ENCODE measurements at places on chromosomes 13 and 19.

- DNase-seq, result no peak
Observed at GRCh38 chr19:718991-719512, 10.3 kb downstream of the PALM start.

- DNase-seq, result no peak
Observed at GRCh38 chr13:39110518-39111097, 72.4 kb downstream of the NHLRC3 start.

- DNase-seq, result peak; percentile 37
Observed at GRCh38 chr19:15331419-15332310, 674 bp downstream of the BRD4 start.

DNA sequence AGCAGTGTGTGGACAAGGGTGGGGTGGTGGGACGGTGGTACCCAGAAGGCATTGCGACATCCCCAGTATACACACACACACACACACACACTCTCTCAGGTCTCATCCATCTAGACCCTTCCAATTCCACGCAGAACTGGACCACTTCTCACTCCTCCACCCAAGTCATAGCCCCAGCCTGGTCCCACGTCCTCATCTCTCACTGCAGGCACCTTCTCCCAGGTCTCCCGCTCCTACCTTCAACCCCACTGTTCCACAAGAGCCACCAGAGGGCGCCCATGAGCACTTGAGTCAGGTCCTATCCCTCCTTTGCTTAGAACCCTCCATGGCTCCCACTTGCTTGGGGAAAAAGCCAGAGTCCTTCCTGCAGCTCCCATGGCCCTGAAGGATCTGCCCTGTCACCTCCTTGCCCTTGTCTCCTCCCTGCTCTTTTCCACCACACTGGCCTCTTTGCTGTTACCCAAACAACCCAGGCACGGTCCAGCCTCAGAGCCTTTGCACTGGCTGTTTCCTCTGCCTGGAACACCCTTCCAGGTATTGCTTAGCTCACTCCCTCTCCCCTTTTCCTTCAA lies 62.6 kb downstream of the IER2 start:
- DNase-seq, result no peak

DNA sequence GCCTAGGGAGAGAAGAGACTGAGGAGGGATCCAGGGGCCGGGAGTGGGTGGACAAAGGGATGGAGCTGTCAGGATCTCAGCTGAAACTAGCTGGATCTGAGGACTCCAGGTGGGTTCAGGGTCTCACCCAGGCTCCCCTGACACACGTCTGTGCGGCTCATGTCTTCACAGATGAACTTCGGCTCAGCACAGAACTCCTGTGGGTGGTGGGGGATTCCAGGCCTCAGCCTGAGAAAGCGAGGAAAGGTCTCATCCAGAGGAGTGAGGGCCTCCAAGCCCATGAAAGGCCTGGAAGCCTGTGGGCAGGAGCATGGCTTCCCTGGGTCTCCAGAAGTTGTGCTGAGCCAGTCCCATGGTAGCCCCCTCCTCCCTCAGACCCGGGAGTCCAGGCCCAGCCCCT lies 1.4 kb downstream of the CAPN12 start:
- DNase-seq, result no peak

- DNase-seq, result no peak
Observed at GRCh38 chr13:41765020-41765419, 195.9 kb downstream of the VWA8 start.

DNA sequence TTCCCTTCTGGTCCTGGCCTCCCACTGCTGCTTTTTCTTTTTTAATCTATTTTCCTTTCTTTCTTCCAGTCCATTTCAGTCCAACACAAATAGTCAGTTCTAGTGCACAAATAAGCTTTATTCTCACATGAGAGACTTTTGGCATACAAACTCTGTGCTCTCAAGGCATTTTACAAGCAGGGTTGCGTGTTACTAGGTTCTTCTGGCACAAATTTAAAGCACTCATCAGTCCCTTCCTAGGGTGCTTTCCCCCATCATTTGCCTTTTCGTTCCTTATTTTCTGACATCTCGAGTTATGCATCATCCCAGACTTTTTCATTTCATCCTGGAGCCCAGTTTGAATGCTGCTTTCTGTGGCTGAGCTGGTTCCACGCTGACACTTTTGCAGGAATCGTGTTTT lies 29.8 kb upstream of the IL17D start:
- DNase-seq, result no peak

GRCh38 chr19:9871626-9872338 lies 36.7 kb downstream of the PIN1 start:
- DNase-seq, result no peak

DNA sequence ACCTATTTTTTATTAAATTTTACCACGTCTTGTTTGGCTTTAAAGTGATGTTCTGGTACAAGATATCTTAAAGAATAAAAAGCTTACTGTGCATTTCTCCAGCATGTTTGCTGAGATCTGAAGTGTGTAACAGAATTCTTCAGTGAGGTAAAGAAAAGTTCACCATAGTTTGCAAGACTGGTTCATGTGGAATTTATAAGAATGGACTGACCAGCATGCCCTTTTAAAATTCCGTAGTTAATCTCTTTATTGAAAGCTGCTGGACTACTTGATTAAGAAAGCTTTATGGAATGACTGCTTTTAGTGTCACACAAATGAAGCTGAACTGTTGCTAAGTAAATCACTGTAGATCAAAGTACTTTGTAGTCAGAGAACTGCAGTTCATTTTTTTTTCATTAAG lies 119.2 kb downstream of the GPC6 start:
- DNase-seq, result no peak

DNA sequence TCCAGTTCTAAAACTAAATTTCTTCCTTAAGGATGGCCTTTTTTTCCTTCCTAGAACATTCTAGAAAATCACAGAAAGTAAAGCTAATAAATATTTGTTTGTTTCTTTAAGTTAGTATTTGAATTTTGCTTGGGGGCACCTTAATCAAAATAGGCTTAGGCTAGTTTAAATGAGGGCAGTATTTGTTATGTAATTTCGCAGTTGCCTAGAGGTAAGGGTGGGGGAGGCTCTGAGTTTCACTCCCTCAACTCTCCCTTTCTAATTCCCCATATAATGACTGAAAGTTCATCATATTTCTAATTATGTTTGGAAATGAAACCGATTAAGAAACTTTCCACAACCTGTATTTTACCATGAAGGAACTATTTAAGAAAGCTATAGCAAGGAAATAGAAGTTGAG lies 40.6 kb downstream of the PCDH17 start:
- DNase-seq, result no peak

GRCh38 chr13:62357887-62358645 lies 942.4 kb upstream of the PCDH20 start:
- DNase-seq, result peak; percentile 2

- no peak for DNase-seq
Observed at GRCh38 chr19:49565261-49565660, 15.1 kb downstream of the NOSIP start.

DNA sequence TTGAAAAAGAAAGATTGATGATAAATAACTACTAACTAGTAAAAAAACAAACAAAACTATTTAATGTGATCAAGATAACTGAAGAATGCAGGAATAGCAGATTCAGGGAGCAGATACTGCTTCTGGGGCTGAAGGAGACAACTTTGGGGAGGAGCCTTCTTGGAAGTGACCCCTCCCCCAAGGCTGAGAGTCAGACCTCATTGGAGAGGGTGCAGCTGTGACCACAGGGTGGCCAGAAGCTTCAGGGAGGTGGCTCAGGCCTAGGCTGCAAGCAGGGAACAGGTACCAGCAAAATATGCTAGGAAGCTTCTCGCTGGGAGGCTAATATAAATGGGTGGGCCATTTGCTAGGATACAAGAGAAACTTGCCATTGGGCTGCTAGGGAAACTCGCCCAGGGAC lies 149.9 kb downstream of the MYO16 start:
- no peak for DNase-seq

DNA sequence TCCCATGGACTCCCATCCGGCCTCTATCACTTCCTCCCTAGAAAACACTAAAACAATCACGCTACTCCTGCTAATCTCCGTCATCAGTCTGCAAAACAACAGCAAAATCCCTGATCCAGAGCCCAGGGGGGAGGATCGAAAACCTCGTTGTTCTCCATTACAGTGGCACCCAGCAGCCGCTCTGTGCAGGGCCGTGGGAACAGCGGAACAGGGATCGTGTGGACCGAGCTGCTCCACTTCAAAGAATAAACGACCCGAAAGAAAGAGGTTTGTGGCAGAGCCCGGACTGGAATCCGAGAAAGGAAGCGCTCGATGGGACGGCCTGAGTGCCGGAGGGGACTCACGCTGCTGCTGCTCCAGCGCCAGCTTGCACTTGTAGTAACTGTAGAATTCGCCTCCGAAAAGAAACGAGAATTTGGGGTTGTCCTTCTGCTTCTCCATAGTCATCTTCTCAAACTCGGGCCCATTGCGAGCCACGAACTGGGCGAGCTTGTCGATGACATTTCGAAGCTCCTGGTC lies 652 bp downstream of the CHERP start:
- no peak for DNase-seq

GRCh38 chr19:52601025-52601973 lies 31.2 kb downstream of the ZNF701 start:
- DNase-seq, result peak; percentile 78

GRCh38 chr19:46082728-46083050 lies 41.8 kb downstream of the IGFL3 start:
- no peak for DNase-seq

DNA sequence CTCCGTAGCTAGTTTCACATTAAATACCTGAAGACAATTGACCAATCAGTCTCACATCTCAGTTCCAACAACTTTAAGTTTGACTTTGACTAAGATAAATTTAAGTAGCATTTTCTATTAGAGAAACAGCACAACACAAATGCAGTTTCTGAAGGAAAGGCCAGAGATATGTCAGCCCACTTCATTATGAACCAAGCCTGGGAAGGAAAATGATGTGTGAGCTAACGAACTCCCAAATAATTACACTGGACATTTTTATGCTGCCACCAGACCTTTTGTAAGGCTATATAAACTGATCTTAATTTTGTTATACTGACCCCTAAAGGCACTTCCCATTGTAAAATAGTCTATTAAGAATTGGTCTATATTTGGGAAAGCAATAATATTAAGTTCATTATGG lies 57.9 kb upstream of the DACH1 start:
- no peak for DNase-seq

- DNase-seq, result no peak
Observed at GRCh38 chr13:114007566-114007965, 33.7 kb upstream of the C13orf46 start.

DNA sequence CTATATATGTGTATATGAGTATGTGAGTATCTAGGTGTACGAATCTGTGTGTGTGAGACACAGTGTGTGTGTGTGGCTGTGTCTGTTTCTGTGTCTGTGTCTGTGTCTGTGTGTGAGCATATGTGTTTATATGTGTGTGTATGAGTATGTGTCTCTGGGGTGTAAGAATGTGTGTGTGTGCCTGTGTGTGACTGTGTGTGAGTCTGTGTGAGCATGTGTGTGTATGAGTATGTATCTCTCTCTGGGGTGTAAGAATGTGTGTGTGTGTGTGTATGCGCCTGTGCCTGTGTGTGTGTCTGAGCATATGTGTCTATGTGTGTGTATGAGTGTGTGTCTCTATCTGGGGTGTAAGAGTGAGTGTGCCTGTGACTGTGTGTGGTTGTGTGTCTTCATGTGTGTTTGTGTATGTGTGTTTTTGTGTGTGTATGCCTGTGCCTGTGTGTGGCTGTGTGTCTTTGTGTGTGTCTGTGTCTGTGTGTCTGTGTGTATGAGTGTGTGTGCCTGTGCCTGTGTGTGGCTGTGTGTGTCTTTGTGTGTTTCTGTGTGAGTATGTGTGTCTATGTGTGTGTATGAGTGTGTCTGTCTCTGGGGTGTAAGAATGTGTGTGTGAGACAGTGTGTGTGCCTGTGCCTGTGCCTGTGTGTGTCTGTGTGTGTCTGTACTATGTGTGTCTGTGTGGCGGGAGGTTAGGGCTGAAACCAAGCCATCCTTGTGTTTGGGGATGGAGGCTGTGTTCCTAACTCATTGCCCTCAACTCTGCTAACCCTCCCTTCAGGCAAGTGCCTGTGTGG lies 11.2 kb downstream of the AXL start:
- no peak for DNase-seq

GRCh38 chr19:18057557-18057956 lies 29.2 kb downstream of the IL12RB1 start:
- DNase-seq, result peak; percentile 27

- peak; percentile 55 for DNase-seq
Observed at GRCh38 chr19:42401365-42402303, 11.5 kb upstream of the CNFN start.

DNA sequence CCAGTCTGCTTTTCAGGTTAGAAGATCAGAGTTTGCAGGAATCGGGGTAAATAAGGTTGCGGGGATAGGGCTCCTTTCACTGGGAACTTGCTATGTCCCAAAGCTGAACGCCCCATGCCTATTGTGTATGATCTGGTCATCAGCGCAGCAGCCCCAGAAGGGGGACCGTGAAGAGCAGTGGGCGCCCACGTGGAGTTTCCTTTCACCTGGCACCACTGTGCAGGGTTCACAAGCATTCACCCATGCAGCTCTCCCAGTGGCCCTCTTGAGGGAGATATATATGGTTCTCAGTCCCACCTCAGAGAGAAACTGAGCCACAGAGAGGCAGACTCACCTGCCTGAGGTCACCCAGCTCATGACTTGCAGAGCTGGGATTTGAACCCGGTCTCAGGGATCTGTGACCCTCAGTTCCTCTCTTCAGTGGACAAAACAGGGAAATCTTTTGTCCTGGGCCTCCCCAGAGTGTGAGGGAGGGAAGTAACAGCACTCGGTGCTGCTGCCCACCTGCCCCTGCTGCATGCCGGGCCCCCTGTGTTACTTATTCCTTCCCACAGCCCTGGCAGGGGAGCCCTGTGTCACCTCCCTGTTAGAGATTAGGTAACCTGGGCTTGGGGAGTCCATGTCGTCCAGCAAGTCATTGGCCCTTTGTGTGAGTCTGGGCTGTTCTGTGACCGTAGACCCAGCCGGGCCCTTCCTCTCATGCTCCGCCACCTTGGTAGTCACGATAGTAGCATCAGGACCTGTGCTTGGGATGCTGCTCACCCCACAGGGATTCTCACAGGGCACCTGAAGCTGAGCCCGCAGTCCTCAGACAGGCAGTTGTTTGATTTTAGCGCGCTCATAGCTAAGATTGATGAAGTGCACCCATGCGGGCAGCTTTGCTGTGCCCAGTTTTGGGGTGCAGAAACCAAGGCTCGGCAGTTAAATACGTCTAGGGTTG lies 27.9 kb downstream of the PPP5C start:
- DNase-seq, result no peak

GRCh38 chr13:34322014-34322742 lies 504.2 kb downstream of the RFC3 start:
- DNase-seq, result no peak

DNA sequence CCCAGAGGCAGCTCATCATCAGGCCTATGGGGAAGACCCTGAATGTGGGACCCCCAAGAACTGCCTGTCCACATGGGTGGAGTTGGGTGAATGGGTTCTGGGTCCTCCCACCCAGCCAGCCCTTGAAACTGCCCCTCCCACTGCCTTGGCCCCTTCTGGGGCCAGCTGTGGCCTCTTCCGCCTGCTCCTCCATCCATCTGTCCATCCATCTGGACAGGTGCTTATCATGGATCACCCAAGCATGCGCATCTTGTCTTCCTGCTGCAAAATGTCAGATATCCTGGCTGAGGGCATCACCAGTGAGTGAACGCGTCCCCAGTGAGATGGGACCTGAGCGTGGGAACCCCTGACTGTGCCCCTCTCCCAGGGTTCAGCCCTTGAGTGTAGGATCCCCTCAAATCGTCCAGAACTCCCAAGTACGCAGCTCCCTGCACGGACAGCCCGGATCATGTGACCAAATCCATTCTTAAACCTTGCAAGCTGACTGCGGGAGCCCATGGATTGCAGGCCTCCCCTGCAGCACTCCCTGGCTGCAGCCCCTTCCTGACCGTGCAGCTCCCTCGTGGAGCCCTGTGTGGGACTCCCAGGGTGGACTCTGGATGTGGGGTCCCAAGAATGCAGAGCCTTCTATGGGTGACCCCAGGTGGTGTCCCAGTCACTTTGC lies 2.0 kb downstream of the STXBP2 start:
- peak; percentile 5 for DNase-seq

Data from NCI-H2171 (cell line).